ENCODE measurements at places on chromosomes 12 and 14.
A peak's percentile ranks its signal among the peaks of the same experiment; 100 is the strongest.

DNA sequence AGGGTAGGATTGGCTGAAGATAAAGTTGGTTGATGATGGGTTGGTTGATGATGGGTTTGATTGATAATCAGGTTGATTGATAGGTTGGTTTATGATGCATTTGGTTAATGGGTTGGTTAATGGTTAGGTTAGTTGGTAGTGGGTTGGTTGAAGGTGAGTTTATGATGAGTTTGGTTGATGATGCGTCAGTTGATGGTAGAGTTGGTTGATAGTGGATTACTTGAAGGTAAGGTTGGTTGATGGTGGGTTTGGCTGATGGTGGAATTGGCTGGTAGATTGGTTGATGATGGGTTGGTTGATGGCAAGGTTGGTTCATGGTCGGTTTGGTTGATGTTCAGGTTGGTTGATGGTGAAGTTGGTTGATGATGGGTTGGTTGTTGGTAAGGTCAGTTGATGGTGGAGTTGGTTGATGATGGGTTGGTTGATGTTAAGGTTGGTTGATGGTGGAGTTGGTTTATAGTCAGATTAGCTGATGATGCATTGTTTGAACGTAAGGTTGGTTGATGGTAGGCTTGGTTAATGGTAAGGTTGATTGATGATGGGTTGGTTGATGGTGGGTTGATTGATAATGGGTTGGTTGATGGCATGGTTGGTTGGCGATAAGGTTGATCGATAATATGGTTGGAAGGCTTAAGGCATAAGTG lies 146.4 kb downstream of the ADGRD1 start:
- no peak for DNase-seq

DNA sequence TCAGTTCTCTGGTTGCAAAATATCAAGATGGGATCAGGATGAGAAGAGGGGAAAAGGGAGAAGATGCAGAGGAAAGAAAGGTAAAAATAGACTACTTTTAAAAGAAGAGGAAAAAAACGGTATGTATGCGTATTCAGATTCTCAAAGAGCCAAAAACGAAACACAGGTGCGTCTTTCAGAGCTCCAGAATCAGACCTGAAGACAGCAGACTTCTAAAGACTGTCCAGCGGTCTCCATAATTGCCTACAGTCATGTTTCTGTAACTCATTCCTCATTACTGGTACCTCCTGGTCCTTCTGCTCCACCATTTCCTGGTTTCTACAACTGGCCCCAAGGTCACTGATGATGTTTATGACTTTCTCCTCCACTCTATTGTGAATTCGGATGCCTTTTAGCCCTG lies 12.4 kb upstream of the KCNA5 start:
- no peak for DNase-seq

GRCh38 chr14:76090616-76091391 lies 60.9 kb upstream of the GPATCH2L start:
- peak; percentile 31 for DNase-seq

GRCh38 chr12:127496255-127496654 lies 770.7 kb upstream of the TMEM132C start:
- peak; percentile 5 for DNase-seq

DNA sequence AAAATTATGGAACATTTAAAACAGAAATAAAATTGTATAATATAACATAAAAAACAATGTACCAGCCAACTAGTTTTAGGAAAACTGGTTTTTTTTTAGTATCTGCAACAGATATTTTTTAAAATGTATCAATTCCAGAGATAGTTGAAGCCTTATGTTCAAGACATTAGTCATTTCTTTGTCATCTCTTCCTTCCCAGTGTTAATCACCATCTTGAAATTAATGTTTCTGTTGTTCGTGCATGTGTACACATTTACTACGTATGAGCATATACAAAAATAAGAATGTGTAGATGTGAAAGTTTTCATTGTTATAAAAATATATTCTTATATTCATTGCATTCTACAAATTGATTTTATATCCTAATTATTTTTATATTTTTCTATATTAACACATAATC lies 1062.1 kb downstream of the SLC6A15 start:
- no peak for DNase-seq

DNA sequence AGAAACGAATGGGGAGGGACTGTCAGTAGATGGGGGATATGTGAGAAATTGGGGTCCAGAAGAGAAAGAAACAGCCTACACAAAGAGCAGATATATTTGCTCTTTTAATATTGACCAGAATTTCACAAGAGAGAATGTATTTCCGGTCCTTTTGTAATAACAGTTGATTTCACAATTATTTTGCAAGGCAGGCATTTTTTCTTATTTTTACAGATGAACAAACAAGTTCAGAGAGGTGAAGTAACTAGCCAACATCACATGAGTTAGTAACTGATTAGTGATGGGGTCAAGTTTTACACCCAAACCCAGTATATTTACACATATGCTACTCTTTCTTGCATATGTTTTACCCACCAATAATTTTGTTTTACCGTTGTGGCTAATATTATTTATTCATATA lies 188.2 kb downstream of the NAV3 start:
- DNase-seq: no peak

DNA sequence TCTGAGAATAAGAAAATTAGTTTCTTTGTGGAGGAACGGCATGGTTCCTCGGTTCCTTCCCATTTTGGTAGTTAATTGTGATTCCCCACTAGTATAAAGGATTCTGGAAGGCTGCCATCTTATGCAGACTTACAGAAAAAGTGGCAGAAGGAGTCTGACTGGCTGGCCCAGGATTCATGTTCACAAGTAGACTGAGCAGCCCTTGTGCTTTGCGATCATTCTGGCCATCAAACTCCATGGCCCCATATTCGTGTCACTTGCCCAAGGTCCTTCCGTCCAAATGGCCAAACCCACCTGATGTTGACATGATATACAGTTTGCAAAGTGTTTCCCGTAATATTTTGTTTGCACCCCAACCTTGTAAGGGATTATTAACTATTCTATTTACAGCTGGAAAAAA lies 297.2 kb upstream of the AMIGO2 start:
- DNase-seq: no peak

GRCh38 chr12:67573566-67573965 lies 75.0 kb upstream of the DYRK2 start:
- no peak for DNase-seq

DNA sequence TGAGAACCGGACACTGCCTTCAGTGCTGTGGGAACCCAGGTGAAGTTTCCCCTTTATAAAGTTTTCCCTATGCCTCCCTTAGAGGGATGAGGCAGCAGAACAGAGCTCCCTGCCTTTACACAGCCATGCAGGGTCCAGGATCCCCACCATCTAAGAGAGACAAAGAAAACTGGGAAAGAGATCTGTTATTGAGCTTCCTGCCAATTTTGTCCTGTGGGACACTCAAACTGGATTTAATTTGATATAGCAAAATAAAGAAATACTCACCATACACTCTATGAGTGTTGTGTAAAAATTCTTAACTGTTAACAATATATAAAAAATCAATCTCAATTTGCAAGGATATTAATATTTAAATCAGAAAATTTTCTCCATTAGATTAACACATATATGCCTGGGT lies 69.9 kb downstream of the DRAM1 start:
- DNase-seq: no peak

DNA sequence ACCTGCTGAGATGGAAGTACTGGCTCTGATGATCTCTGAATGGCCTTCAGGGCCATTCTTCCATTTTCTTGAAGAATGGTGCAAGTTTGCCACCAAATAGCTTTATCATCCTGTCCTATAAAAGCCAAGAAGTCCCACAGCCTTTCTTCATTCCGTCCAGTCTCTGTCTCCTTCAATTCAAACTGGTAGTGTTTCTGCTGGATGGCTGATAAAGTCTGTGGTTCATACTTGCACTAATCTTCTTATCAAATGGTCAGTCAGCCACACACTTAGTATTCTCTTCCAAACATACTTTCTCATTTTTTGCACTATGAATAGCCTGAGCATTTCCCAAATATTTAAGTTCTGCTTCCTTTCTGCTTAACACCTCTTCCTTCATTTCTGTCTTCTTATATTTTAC lies 39.4 kb upstream of the BEGAIN start:
- DNase-seq: no peak

- DNase-seq: no peak
These were observed 14.1 kb downstream of the PPFIBP1 start for GRCh38 chr12:27537855-27538675.

- DNase-seq: peak; percentile 34
These were observed 1.6 kb downstream of the GABARAPL1 start for GRCh38 chr12:10214136-10214894.

DNA sequence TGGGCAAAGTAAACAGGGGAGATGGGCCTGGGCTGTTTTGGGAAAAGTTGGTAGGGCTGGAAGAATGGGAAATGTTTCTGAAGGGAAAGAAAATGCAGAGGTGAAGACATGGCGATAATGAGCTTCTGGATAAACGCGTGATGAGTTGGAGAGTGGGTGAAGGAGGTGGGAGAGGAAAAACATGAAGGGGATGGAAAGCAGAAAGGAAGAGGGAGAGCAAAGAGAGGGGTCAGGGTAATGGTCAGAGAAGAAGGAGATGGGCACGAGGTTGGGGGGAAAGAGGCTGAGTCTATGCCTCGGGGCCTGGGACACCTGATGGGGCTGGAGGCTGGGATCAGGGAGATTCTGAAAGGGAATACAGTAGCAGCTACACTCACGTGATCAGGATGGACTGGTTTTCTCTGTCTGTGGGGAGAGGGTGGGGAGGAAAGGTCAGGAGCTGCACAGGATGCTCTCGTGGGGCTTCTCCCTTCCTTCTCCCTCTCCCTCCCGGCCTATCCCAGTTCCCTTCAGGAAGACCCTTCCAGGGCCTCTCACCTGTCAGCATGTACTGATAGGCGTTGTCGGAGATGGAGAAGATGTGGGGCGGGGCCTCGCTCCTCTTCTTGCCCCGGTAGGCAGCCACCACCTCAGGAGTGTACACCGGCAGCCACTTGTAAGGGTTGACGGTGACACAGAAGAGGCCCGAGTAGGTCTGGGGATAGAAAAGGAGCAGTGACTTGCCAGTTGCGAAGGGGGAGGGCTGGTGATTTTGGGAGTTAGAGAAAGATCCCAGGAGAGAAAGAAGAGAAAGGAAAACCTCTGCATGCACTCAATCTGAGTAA lies 3.1 kb downstream of the MYH7 start:
- no peak for DNase-seq

DNA sequence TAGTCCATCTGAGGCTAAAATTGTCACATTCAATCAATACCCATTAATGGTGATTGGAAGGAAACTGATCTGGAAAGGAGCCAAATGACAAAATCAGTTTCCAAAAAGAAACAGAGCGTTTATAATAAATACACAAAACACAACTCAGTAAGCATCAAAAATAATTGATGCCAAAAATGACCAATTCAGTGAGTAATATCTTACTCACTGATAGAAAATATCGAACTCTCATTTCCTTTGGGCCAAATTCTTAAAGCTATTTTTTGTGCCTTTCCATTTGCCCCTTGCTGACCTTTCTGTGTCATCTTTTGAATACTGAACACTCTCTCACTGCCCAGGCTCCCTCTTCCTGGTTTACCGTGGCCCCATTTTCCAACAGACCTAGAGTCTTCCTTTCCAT lies 22.5 kb upstream of the ATP2B1 start:
- no peak for DNase-seq

GRCh38 chr12:94147991-94148738 lies at the start of gene PLXNC1:
TSS of gene PLXNC1 (plus strand) at chr12:94148577. CDS start at chr12:94148972, 395 bp downstream.
- peak; percentile 78 for DNase-seq

DNA sequence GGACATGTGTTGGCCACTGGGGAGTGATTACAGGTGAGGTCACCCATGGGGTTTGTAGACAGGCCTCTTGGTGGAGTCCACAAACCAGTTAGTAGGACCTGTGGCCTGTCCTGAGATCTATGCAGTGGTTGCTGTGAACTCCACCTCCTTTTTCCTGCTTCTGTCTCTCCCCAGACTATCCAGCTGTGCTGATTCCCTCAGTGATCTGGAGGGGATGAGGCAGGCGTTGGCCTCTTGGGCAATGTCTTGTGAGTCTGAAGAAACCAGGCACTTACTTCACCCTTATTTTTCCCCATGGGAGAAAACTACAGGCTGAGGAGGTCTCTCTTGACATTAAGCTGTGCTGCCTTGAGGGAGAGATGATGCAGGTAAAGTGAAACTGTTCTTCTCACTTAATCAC lies 257.2 kb upstream of the PRICKLE1 start:
- no peak for DNase-seq

- DNase-seq: no peak
These were observed 69.6 kb upstream of the CHST11 start for GRCh38 chr12:104387190-104387589.

DNA sequence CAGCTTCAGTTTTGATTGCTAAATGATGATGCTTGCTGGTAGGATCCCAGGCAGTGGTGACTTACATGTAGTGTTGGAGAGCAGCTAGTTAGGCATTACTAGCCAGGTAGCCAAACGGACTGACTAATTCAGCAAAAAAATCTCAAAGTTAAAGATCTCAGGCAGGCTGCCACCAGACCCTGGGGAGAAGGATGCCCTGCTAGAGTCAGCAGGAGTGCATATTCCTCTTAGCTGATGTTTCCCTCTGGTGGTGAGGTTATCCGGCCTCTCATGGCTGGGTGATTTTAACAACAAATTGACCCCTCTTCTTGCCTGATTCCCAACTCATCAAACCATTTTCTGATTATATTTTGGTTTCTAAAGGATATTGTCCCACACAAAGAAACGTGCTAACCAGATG lies 2.8 kb downstream of the EFS start:
- no peak for DNase-seq

DNA sequence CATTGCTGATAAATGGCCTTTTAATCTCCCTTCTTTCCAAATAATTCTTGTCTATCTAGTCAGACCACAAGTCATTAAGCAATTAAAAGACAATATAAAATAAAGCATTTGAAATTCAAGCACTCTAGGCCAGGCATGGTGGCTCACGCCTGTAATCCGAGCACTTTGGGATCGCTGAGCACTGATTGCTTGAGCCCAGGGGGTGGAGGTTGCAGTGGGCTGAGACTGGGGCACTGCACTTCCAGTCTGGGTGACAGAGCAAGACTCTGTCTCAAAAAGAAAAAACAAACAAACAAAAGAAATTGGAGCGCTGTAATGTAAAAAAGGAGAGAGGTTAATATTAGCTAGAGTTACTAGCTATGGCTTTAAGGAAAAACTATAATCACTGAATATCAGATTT lies 30.5 kb upstream of the CSRP2 start:
- no peak for DNase-seq

- no peak for DNase-seq
These were observed 243.7 kb downstream of the DACT1 start for GRCh38 chr14:58881433-58881832.

- DNase-seq: no peak
These were observed 7.3 kb upstream of the ITFG2 start for GRCh38 chr12:2805143-2805520.

GRCh38 chr14:100129161-100129589 lies 30.3 kb downstream of the DEGS2 start:
- peak; percentile 79 for DNase-seq

- no peak for DNase-seq
These were observed 5.6 kb upstream of the ADGRD1 start for GRCh38 chr12:130948136-130948535.

All from G401 (cell line).